ENCODE measurements at places on chromosomes 12 and 14. TPM values are rescaled to one million over a fixed set of nuclear protein-coding genes. Genes with fewer than 3 reads are reported as not detected.

GRCh38 chr12:119100933-119101332 is 77.8 kb upstream of the HSPB8 start:
- no peak for DNase-seq

DNA sequence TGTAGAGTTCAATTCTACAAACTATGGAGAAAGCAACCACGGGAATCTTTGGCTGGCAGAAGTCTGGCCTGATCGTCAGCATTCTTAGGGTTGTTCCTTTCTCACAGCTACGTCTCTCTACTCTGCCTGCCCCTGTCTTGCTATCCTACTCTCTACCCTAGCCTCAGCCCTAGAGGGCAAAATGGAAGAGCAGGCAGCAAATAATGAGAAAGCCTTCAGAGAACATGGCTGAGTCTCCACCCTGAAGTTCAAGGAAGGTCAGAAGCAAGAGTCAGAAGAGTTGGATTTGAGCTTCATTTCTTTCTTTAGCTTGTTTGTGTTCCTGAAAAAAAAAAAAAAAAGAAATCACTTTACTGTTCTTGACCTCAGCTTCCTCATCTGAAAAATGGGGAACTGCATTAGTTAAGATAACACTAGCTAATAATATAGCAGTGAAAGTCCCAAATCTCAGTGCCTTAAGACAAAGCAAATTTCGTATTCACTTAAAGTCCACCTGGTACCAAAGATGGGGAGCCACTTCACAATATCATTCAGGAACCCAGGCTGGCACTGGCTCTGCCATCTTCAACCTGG is 50.2 kb upstream of the CCND2 start:
- DNase-seq: no peak

GRCh38 chr14:34238610-34239009 is 223.4 kb downstream of the SPTSSA start:
- no peak for DNase-seq

DNA sequence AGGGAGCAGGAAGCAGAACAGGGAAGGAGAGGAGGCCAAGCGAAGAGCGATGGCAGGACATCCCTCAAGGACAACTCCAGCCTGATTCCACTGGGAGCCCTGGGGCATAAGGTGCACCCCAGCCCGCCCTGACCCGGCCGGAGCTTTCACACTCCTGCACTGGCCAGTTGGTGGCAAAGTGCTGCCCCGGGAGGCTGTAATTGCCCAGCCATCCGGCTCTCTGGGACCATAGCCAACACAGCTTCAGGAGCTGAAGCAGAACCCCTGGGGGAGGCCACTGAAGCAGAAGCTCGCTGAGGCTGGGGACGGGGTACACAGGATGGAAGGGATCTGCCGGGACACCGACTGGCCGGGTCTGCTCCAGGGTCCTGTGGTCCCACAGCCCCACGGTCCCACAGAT is 41.9 kb upstream of the BEGAIN start:
- no peak for DNase-seq

DNA sequence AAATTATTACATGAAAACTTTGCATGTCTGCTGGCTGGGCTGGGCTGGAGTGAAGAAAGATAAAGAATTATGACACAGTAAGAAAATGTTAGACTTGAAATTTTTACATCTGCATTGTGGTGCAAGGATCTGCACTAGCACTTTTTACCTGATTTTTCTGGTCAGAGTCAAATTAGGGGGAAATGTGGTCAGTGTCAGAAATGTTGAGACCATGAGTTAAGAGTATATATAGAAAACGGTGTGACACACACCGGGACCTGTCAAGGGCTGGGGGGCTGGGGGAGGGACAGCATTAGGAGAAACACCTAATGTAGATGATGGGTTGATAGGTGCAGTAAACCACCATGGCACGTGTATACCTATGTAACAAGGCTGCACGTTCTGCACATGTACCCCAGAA is 90.3 kb downstream of the IGF1 start:
- DNase-seq: no peak

GRCh38 chr14:33375786-33376185 is 437.1 kb downstream of the NPAS3 start:
- DNase-seq: no peak

DNA sequence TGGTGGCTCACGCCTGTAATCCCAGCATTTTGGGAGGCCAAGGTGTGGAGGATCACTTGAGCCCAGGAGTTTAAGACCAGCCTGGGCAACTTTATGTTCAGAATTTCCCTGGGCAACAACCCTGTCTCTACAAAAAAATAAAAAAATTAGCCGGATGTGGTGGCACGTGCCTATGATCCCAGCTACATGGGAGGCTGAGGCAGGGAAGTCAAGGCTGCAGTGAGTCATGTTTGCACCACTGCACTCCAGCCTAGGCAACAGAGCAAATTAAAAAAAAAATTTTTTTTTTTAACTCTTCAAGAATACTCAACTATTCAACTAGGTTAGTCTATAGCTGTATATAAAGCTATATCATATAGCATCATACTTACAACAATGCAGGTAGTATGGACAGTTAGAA is 113.0 kb downstream of the RALGAPA1 start:
- no peak for DNase-seq

GRCh38 chr14:102095871-102096568 is 9.2 kb upstream of the HSP90AA1 start:
- no peak for DNase-seq

DNA sequence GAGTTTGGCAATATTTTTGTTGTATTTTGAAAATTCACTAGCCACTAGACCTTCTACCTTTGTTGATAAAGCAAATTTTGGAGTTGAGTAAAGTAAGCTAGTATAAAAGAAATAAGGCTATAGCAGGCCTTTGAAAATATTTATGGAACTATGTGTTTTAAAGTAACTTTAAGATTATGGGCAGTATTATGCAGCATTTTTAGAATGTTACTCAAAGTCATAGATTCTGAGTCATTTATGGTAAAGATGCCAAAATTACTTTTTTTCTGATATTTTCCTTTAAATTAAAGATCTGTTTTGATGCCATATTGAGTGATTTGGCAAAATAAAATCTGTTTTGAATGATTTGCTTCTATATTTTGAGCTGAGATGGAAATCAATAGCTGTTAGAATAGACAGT is 57.2 kb downstream of the SYNE2 start:
- no peak for DNase-seq

DNA sequence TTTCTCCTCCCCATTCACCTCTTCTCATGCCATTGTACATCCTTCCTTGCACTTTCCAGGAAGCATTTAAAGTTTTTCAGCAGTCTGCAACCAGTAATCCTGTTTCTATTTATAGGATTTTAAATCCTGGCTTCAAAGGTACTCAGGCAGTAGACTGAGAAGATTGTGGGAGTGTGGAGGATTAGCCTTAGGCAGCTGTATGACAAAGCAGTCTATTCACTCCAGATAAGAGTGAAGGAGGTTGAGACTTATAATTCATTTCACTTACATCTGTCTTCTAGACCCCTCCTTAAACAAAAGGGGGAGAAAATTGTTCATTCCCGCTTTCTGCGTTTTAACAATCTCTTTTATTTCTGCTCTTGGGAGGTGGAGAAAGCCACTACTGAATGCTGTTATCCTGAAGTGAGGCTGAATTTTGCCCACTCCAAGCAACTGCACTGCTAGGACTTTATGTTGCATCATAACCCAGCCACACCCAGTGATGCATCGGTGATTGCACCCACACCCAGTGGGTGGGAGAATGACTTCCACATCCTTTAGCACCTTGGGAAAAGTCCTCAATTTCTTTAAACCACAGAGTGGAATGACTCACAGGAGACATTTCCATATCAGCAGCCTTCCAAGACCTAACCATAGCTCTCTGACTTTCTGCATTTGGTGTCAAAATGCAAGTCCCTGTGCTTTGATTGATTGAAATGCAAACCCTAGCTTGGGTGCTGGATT is 382.5 kb upstream of the ATP2B1 start:
- DNase-seq: no peak

- no peak for DNase-seq
Measured at GRCh38 chr14:99168330-99168729, 103.7 kb downstream of the BCL11B start.

- no peak for DNase-seq
Measured at GRCh38 chr12:113214895-113215400, 6.3 kb upstream of the TPCN1 start.

GRCh38 chr12:20369305-20370013 is 1.1 kb downstream of the PDE3A start:
- peak; percentile 52 for DNase-seq

- DNase-seq: no peak
Measured at GRCh38 chr12:54608156-54608555, 19.7 kb upstream of the PPP1R1A start.

- no peak for DNase-seq
Measured at GRCh38 chr12:51866324-51866723, 17.8 kb upstream of the FIGNL2 start.

- DNase-seq: no peak
Measured at GRCh38 chr14:55133416-55133815, 4.4 kb downstream of the LGALS3 start.

DNA sequence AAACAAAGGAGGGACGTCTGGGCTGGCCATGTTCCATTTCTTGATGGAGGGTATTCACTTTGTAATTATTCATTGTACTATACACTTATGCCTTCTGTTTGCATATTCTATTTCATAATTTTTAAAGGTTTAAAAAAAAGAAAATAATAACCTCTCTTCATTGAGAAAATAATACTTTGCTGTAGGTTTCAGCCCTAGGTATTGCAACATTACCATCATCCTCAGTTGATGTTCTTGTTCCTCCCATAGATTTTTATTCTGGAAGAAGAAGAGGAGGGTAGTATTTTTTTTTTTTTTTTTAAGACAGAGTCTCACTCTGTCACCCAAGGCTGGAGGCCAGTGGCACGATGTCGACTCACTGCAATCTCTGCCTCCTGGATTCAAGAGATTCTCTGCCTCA is 54.7 kb downstream of the PHLDA1 start:
- DNase-seq: no peak

DNA sequence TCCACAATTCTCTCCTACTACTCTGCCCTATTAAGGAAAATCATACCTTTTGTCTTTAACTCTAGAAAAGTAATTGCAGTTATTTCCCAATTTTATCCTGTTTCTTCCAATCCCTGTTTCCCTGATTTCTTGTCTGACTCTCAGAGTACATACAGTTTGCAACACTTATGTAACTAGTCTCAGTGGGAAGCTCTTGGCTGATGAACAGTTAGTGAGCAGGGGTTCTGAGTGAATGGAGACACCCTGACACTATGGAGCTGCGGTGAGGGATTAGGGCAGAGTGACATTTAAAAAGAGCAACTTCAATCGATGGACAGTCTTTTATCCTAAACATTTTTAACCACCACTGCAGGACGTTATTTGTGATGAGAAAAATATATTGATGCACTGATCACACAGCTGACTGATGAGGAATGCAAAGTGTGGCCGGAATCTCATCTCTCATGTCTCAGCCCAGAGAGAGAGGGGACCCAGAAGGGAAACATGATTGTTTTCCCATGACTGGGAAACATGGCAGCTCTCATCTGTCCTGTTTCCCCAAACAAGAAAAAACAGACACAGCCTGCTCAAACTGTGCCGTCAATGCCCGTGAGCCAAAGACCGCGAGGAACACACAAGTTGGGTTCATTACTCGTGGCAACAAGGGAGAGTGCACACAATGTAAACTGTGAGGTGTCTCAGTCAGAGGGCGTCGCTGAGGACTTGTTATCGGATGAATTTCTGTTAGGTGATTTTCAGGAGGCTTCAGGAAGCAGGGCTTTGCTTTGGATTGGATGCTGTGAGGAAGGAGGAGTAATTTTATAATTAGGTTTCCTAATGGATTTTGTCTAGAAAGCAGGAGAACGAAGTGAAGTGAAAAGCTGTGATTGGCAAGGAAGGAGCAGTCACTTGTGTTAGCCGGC is 5.2 kb upstream of the SLC6A13 start:
- DNase-seq: no peak

DNA sequence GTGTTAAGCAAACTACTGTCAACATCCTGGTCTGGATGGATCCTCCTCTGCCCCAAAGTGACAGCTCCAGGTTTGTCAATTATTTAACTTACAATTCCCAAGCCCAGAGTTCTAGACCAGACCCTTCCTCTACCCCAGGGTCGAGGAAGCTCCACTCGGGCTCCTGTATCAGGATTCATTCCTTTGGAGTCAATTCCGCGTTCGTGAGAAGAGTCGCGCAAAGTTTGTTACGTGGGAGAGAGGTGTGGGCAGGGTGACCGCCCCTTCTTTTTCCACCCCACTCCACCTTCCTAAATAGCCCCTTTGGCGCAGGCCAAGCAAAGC is 479 bp downstream of the SEL1L start:
- DNase-seq: no peak

- no peak for DNase-seq
Measured at GRCh38 chr12:124548854-124549378, 18.5 kb downstream of the NCOR2 start.

- DNase-seq: no peak
Measured at GRCh38 chr12:41959271-41959670, 185.4 kb downstream of the GXYLT1 start.

The MYF5 gene
- not detected for total RNA-seq

The PLCZ1 gene
- not detected for total RNA-seq

The HHIPL1 gene
- 16.3 TPM for total RNA-seq

The STRN3 gene
- total RNA-seq: 45.2 TPM

The ESR2 gene
- 1.3 TPM for total RNA-seq

The PZP gene
- total RNA-seq: not detected

The LGR5 gene
- 6.2 TPM for total RNA-seq

The TBX5 gene
- not detected for total RNA-seq

The KRT6C gene
- not detected for total RNA-seq

The LBHD2 gene
- total RNA-seq: 1.0 TPM

The GLT8D2 gene
- total RNA-seq: 8.5 TPM

The TAS2R8 gene
- total RNA-seq: 0.68 TPM

The TAS2R10 gene
- 2.5 TPM for total RNA-seq

Measured in dorsolateral prefrontal cortex (tissue), 122 donors.